Stimulated activated CD4-positive, alpha-beta T cell treated with anti-CD3 and anti-CD28 coated beads, Interleukin-1b, Interleukin-23, amount 100 ng/mL, for 1 hour (primary cell): ENCODE measurements at places on chromosomes 7 and 10.

DNA sequence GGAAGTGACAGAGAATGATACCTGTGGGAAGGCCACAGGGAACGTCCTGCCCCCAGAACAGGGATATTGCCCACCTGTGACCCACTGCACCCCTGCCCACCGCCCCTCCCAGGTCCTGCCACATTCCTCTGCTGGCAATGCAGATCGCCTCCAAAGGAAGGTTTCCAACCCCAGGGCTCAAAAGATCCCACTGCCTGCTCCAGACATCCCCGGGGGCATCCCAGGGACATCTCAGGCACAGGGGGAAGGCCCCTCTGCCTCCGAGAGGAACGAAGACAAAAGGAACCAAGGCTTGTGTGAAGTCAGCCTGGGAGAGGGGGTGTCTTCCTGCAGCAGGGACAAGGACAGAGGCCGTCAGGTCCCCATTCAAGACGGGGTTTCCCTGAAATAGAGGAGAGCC is 28.5 kb downstream of the NUDT1 start:
- no peak for DNase-seq

DNA sequence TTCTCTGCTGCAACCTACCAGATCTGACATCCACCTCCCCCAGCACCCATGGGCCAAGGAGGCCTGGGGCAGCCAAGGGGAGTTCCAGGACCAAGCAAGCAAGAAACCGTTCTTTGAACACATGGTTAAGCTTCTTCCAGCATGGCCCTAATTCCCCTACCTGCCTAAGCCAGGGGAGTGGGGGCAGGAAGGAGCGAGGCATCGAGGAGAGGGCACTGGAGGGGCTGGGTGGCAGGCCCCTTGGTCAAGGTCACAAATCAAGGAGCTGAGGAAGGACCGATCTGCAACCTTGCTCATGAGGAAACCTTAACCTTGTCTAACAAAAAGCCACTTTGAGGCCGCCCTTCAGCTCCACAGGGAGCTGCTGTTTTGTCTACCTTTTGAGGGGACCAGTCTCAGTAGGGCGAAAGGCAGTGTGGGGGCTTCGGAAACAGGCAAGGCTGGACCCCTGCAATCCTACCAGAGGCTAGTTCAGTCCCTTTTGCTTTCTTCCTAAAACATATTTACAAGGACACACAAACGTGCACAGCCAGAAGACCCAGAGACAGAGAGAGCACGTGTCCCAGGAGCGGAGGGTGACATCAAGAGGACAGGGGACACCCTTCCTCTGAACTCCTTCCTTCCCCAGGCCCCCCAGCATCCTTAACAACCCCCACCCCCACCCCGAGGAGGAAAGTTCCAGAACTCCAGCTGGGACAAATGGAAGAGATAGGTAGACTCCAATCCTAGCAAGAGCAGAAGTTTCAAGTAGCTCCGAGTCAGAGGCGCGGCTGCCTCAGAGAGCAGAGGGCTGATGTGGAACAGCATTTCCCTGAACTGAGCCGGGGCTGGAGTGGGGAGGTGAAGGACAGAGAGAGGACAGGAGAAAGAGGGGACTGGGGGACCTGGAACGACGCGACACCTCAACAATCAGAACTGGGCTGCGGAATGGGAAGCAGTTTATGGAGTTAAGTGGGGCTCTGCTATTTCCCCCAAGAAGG is 28.2 kb downstream of the SPOCK2 start:
- no peak for DNase-seq

DNA sequence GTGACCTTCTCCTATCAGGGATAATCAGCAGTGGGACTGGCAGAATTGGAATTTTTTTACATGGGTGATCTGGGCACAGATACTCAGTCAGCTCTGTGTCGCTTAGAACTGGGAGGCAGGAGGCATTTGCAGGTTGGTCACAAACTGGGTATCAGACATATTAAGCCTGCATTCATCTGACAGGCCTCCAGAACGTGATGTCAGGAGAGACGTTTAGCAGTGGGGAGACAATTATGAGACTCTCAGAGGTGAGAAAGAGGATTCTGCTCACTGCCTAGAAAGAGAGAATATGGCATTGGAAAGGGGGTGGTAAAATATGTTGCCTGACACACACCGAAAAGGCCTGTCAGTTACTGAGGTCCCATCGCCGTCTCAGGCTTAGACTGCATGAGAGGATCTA is 717.6 kb upstream of the GALNT17 start:
- no peak for DNase-seq

GRCh38 chr10:14665304-14665703 is 109.4 kb downstream of the FAM107B start:
- DNase-seq, result no peak

- no peak for DNase-seq
These were observed 12.9 kb downstream of the NPFFR1 start for GRCh38 chr10:70270952-70271351.

DNA sequence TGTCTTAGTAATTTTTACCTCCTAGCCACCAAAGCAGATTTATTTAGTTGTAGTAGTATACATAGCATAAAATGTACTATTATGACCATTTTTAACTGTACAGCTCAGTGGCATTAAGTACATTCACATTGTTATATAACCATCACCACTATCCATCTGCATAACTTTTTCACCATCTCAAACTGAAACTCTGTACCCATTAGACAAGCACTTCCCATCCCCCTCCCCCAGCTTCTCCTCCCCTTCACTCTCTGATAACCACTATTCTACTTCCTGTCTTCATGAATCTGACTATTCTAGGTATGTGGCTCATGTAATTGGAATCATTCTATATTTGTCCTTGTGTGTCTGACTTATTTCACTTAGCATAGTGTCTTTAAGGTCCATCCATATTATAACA is 71.9 kb downstream of the MRPL32 start:
- no peak for DNase-seq

- no peak for DNase-seq
These were observed 11.3 kb upstream of the PRXL2A start for GRCh38 chr10:80397014-80397413.

- DNase-seq, result no peak
These were observed 52.8 kb upstream of the NFE2L3 start for GRCh38 chr7:26099236-26099635.

- DNase-seq, result no peak
These were observed 21.3 kb upstream of the SPOCK2 start for GRCh38 chr10:72109636-72110157.

DNA sequence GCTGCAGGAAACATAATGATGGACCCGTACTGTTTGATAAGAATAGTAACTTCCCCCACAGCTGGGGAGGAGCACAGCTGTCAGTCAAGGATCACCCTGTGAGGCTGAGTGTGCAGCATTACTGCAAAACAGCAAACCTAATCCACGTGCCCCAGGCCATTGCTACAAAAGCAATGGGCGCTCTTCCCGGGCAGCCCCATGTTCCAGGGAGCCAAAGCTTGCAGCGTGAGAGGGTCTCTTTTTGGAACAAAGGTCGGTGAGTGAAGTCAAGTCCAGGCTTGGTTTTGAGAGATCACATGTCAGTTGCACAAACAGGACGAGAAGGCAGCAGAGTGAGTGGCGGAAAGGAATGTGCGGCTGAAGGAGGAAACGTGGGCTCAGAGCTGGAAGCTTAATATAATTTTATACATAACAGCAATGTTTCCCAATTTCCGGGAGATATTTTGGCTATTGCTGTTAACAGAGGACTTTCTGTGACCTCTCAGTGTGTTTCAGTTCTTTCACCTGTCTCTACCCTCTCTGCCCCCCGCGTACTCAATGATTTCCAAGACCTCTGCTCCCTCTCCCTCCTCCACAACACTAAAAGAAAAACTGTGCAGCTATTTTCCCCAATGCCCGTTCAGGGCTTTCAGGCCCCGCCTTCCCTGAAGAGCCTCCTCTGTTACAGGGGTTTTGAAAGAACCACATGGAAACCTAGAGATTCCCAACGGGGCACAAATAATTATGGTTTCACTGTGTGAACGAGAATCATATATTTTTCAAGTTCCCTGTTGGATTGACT is 128.9 kb downstream of the MTPAP start:
- no peak for DNase-seq

DNA sequence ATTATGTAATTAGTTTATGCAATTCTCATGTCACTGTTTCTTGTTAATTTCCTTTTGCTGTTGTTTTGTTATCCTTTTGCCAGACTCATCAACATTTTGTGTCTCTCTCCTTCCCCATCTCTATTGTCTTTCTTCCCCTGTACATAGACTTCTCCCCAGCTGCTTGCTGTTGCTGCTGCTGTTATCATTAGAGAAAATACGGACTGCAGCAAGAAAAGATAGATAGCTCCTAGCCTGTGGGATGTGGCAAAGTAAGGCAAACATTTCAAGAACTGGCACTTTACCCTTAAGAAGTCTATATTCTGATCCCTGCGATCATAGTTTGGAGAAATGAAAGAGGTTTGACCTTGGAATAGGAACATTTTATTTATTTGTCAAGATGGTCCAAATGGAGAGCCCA is 162.2 kb downstream of the AOAH start:
- DNase-seq, result no peak

GRCh38 chr10:56212951-56213350 is 148.1 kb downstream of the ZWINT start:
- DNase-seq, result no peak

DNA sequence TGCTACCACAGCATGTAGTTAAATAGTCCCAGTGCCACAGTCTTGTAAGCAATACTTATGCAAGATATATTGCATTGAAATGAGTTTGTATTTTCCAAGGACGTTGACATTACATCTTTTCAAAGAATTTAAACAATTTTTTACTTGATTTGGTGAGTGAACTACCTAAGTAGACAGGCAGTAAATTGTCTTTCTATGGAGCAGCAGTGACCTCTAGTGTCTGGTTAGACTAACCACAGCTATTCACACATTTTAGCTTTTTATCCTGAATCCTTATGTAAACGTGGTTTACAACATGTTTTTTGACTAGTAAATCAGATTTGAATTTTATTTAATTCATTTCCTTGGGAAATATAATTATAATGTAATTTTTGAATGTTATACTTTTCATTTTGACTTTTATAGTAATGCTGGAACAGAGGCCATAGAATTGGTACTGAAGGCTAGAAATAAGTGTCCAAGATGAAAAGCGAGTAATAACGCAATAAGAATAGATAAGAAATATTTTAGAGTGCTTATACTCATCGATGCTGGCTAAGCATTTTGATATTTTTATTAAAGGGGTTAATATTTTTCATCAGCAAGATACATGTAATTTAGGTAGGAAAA is 5.6 kb downstream of the LRRTM3 start:
- DNase-seq, result no peak

- no peak for DNase-seq
These were observed 158.6 kb downstream of the TMEM178B start for GRCh38 chr7:141232286-141233051.

GRCh38 chr7:13724977-13725566 is 264.4 kb downstream of the ETV1 start:
- no peak for DNase-seq

DNA sequence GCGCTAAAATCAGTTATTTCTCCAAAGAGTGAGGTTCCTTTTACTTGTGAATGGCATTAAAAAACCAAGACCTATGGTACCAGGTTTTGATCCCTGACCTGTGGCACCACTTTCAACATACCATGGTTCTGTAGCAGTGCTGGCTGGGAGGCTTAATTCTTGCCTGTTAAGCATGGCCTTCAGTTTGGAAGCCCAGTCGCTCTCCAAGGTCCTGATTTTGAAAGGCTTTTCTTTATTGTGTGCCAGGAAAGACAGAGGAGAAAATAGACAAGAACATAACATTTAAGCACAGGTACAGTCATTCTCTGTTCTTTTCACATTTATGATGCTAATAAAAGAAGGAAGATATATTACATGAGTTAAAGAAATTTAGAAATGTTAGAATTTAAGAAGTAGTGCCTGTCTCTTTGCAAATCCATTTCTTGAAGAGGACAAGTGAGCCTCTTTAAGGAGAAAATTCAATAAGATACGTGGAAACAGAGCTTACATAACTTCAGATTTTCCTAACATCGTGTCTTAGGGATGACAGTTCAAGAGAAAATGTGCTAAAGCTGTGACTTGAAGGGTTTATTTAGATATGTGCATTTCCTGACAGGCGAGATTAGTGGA is 357.6 kb downstream of the DPP6 start:
- no peak for DNase-seq

DNA sequence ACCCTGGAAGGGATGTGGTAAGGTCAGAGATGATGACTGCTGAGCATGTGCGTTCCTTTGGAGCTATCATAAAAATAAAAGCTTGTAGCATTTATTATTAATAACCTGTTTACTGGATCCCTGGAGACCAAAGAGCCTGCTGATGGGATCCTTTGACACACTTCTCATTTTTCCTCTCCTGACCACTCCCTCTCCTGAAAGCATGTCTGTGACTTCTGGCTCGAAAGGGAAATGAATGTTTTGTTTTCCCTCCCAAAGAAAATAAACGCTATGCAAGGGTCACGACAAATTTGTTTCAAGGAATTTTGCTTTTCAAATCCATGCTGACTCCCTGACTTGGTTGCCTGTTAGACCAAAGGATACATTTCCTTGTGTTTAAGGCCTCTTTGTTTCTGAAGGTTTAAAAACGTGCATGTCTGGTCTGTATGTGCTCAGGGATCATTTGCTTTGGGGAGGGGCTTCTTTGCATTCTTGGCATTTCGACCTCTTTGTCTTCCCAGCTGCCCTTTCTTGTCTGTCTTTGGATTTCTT is 185.1 kb upstream of the AGK start:
- no peak for DNase-seq

DNA sequence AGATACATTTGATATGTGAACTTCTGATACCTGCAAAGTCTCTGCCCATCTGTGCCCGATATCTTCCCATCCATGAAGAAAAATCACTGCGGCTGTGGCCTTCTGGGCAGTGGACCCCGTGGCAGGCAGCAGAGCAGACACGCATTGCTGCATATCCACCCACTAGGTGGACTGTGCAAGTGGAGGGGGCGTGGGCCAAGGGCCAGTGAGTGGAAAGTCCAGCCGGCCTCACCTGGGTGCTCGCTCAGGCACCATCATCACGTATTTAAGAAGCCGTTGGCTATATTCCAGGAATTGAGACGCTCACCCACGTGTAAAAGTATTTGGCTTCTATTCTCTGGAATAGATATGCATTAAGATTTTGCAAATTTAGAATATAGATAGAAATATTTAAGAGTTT is 30.8 kb upstream of the SLC13A1 start:
- DNase-seq, result no peak

- DNase-seq, result no peak
These were observed 99.5 kb downstream of the VTI1A start for GRCh38 chr10:112546474-112546873.

DNA sequence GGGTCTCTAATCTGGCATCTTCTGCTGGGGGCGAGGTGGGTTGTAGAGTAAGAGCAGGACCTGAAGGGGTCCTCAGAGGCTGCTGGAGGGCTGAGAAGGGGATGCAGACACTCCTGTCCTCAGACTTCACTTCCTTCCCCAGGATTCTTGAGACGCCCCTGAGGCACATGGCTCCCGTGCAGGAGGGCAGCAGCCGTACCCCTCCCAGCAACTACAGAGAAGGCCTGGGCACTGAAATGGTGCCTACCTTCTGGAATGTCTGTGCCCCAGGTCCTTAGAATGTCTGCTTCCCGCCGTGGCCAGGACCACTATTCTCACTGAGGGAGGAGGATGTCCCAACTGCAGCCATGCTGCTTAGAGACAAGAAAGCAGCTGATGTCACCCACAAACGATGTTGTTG is 52.0 kb downstream of the VWA2 start:
- DNase-seq, result no peak

GRCh38 chr7:106313966-106314365 is 29.2 kb upstream of the NAMPT start:
- DNase-seq, result no peak

- no peak for DNase-seq
These were observed 51.2 kb downstream of the ANKIB1 start for GRCh38 chr7:92296880-92297445.

GRCh38 chr7:96973986-96974385 is 31.4 kb upstream of the DLX6 start:
- DNase-seq, result no peak

GRCh38 chr7:31828520-31828919 is 141.5 kb downstream of the PPP1R17 start:
- no peak for DNase-seq
